ENCODE measurements at places on chromosomes 7 and 10. TPM values are rescaled to one million over a fixed set of nuclear protein-coding genes. Genes with fewer than 3 reads are reported as not detected.
A peak's percentile ranks its signal among the peaks of the same experiment; 100 is the strongest.

DNA sequence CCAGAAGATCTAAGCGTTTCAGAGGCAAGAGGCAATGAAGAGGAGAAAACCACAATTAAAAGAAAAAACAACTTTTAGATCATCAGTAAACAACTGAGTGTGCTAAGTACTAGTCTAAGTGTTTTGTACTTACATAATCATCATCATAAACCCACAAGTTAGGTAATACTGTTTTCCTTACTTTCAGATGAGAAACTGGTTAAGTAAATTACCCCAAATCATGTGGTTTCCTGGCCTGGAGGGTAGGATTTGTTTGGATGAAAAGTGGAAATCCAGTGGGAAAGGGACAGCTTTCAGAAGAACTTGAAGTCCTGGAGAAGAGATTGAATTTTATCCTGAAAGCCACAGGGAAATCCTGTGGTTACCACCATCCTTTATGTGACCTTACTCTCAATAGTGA lies 463.3 kb downstream of the LRMDA start:
- DNase-seq, result peak; percentile 15

The TAS2R5 gene
- 1.8 TPM for total RNA-seq

DNA sequence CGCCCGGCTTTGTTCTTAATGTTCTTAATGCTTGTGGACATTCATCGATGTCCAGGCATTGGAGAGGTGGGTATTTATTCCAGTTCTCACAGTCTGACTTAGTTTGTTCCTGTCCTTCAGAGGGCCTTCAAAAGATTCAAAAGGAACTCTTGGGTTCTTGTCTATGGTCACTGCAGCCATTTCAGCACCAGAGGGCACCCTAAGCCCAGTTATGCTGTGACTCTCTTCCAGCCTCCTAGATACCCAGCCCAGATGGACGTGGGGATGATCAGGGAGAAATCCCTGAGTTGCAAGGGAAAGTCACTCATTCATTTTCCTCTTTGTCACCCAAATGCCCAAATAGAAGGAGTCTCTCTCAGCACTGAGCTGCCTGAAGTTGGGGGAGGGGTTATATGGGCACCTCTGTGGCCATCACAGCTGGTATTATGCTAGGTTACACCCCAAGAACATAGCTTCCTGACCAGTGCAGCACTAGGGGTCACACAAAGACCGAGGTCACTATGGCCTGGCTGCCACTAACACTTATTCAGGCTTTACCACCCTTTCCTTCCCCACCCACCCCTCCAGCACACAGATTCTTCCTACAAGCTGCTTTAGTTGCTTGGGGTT lies 26.5 kb upstream of the CCDC126 start:
- DNase-seq, result peak; percentile 67

The LIPF gene
- not detected for total RNA-seq

DNA sequence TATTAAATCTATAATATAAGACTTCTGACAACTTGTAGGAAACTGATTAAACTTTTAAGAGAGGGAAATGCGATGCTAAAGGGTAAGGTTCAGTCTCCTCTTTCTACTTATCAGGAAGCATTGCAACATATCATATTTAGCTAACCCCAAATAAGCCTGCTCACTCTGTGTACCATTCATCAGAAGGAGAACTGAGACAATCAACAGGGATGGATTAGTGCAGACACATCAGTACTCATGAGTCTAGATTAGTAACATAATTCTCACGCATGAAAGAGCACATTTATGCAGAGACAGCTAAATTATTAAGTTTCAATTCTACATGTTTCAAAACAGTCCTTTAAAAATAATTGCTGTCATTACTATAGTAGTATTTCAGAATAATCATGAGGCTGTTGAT lies 354.2 kb upstream of the ZWINT start:
- no peak for DNase-seq

DNA sequence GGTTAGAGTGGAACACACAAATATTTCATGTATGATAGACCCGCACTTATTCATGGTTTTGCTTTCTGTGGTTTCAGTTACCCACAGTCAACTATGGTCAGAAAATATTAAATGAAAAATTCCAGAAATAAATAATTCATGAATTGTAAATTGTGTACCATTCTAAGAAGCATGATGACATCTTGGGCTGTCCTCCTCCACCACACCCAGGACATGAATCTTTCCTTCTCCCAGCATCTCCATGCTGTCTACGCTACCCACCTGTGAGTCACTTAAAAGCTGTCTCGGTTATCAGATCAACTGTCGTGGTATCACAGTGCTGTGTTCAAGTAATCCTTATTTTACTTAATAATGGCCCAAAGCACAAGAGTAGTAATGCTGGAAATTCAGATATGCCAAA lies 419.6 kb upstream of the NRP1 start:
- no peak for DNase-seq

- DNase-seq, result peak; percentile 48
Measured at GRCh38 chr10:72802763-72803505, 90.6 kb upstream of the OIT3 start.

DNA sequence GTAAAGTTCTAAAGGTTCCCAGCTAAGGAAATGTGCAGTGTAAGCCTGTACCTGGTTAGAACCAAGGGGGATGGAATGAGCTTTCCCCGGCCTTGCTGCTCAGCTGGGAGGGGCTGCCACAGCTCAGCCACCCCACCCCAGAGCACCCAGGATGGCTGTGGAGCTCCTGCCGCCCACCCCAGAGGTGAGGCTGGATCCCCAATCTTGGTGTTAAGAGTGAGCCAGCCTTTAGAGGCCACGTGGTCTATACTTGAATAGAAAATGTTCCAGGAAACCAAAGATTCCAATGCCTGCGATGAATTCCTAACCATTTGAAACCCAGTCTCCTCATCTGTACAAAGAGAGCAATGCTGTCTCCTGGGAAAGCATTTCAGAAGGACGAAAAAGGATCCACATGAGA lies 16.5 kb downstream of the DIP2C start:
- DNase-seq, result no peak

GRCh38 chr7:101843293-101844271 lies 26.2 kb downstream of the CUX1 start:
- DNase-seq, result no peak
